ENCODE measurements at places on chromosomes 7 and 10.

DNA sequence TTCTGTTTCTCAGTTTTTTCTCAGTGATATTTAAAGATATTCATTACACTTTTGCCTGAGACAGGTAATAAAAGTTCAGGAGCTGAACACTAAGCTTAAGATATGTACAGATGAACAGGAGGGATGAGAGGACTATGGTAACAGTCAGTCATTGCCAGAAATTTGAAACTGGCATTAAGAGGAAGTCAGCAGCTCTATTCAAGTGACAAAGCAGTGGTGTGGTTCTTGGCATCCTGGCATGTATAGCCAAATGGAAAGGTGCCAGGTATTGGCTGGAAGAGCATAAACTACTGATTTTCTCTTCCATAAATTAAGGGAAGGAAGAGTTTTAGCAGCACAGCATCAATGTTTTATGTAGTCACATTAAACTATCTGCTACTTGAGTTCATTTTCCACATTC is 22.7 kb downstream of the HOXA1 start:
- no peak for DNase-seq

GRCh38 chr7:101591504-101591903 is 37.6 kb downstream of the MYL10 start:
- no peak for DNase-seq

GRCh38 chr7:142916508-142916907 is 17.0 kb downstream of the TRPV5 start:
- no peak for DNase-seq

DNA sequence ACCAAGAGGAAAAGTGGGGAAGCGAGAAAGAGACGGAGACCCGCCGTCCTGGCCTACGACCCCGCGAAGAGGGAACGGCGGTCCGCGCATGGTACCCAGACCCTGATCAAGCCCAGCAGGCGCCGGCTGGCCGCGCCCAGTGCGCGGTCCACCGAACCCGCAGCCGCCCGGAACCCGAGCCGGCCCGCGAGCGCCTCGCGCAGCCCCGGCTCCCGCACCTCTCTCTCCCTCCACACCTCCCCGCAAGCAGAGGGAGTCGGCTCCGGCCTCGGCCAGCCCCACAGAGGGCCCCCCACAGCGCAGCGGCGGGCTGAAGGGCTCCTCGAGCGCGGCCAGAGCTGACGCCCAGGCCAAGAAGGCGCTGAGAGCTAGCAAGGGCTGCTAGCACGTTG is 164.7 kb downstream of the AGMO start:
- DNase-seq = no peak

DNA sequence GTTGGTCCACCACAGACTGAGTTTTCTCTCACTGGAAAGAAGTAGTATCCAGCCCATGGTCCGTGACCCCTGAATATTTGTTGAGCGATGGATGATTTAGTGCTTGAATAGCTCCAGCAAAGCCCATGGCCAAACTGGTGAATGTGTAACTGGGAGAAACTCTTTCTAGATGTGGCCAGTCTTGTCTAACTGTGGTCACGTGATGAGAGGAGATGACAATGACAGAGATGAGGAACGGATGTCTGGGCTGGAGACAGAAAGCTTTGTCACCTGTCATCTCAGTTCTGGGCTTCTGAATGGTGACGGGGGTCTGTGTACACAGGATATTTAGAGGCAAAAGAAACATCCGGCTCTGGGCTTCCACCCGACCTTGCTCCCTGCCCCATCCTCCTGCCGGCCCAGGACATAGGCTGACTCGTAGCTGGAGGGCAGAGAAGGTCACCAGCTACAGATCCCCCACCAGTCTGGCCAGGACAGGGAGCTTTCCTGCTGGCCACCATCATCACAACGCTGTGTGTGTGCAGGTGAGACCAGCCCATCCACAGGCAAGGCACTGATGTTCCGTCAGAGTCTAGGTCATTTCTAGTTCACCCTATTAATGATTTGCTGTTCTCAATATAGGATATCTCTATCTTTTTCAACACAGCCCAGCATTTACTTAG is 152.5 kb upstream of the TNS3 start:
- DNase-seq = no peak

DNA sequence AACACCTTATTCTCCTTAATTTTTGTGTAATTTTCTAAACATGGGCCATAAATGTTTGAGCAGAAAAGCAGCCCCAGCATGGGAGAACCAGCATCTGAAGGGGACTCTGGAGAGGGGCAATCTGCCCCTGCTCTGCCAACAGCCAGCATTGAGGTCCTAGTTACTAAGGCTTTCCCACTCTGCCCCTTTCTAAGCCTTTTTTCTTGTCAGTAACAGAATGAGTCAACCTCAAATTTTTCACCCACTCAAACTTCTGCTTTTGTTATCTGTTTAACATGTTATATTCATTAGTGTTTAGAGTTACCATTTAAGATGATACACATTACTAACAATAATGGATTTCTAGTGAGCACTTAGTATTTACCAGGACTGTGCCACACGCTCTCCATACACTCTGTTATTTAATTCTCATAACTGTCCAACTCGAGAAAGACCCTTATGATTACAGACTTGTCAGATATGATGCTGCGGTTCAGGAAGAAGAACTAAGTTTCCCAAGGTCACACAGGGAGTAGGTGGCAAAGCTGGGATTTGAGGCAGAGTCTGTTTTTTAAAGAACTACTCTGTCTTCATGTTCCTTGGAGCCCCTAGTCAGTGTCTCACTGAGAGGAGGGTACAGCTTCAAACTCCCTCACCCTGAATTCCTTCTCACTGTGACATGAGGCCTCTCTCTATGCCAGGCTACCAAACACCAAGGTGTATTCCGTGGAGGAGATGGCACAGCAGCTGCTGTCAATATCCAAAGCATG is 19.9 kb upstream of the GPAM start:
- DNase-seq = no peak

DNA sequence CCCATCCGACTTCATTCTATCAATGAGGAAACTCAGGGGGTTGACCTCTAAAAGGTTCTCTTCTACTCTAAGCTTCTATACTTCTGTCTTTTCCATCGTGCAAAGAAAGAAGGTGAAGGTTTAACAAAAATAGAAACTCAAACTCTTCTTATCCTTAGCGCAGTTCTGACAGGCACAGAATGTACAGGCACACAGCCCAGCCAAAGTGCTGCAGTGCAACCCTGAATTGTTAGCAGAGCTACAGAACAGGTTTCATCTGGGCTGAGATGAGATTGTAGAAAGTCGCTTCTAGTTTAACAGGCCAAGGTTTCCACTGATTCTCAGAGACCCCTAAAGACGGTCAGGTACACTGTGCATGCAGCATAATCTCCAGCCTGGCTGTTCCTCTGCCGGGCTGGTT is 79.3 kb upstream of the AFAP1L2 start:
- DNase-seq = no peak

GRCh38 chr10:91590904-91591796 is 41.7 kb downstream of the PPP1R3C start:
- no peak for DNase-seq

GRCh38 chr10:10903620-10904019 is 114.1 kb upstream of the CELF2 start:
- no peak for DNase-seq

DNA sequence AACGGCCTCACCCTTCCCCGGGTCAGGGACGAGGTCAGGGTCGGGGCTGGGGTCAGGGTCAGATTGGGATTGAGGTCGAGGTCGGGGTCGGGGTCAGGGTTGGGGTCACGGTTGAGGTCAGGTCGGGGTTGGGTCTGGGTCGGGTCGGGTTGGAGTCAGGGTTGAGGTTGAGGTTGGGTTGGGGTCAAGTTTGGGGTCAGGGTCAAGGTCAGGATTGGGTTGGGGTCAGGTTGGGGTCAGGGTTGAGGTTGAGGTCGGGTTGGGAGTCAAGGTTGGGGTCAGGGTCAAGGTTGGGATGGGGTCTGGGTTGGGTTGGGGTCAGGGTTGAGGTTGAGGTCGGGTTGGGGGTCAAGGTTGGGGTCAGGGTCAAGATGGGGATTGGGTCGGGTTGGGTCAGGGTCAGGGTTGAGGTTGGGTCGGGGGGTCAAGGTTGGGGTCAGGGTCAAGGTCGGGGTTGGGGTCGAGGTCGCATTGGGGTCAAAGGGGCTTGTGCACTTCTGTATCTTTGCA is 131.4 kb downstream of the VIPR2 start:
- no peak for DNase-seq

DNA sequence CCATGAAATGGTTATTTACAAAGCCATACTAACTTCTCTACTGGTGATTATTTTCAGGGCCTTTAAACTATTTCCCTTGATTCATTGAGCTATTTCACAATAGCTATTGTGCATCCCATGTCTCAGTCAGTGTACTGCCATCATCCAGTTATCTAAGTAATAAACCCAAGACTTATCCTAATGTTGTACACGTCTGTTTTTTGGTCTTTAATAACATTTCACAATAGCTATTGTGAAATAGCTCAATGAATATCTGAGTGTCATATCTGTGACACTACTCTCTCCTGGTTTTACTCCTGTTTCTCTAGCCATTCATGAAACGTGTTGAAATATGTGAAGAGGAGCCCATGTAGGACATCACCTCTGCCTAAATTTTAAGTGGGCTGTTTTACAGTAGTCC is 36.5 kb upstream of the TMEM140 start:
- DNase-seq = no peak

GRCh38 chr7:120987683-120988590 is 574 bp upstream of the CPED1 start:
- DNase-seq = peak; percentile 87

DNA sequence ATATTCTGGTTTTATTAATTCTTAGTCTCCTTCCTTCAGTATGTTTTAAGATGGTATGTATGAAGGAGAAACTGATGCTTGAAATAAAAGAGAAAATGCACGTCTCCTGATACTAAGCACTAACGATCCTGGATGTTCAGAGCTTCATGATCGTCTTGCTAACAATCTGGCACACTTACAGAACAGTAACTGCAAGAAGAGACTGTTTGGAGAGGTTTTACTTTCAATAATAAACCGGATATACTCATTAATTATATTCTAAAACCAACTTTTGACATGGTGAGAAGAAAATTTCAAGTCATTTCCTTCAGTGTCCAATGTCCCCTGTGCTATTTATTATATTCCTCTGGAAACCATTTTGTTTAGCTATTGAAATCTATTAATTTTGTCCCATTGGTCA is 251.0 kb downstream of the NXPH1 start:
- DNase-seq = no peak

- no peak for DNase-seq
These were observed 154.3 kb upstream of the GNAI1 start for GRCh38 chr7:79980376-79980775.

DNA sequence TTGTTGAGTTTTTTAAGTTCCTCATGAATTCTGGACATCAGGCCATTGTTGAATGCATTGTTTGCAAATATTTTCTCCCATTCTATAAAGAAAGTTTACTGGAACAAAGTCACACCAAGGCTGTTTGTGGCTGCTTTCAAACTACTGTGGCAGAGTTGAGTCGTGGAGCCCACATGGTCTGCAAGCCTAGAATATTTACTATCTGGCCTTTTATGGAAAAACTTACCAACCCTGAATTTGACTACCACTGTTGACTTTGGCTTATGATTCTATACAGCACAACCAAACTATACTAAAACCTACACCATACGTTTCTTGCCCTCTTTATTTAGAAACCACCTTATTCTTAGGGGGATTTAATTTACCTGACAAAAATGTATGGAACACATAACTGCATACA is 239.1 kb downstream of the KCNMA1 start:
- no peak for DNase-seq

GRCh38 chr10:510415-510881 is 179.0 kb downstream of the DIP2C start:
- no peak for DNase-seq

- DNase-seq = no peak
These were observed 171.8 kb upstream of the CDK1 start for GRCh38 chr10:60606343-60607080.

DNA sequence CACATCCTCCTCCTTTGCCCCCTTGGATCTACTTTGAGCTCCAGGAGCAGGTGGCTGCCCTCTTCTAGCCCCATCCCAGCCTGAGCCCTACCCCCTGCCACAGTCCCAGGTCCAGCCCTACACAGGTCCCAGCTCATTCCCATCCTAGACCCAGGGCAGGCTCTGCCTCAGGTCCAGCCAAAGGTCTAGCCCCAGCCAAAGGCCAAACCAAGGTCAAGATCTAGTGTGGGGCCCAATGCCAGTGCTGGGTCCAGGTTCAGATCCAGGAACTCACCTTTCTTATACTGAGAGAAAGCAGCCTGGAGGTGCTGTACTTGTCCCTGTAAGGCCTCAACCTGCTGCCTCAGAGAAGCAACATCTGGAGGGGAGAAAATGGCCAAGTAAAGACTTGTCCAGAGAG is 8.5 kb downstream of the SFTPD start:
- no peak for DNase-seq

DNA sequence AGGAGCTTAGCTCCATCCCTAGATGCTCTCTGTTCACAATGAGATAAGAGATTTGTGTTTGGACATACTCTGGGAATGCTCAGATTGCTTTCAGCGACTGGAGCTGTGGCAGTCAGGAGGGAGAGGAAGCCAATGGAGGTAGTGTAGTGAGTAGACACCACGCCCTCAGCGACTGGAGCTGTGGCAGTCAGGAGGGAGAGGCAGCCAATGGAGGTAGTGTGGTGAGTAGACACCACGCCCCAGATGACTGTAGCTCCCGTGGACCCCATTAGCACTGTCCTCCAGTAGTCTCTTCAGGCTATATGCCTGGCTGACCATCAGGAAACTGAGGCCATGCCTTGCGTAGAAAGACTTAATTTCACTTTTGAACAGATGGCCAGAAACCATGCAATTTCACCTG is 1033.8 kb downstream of the NRG3 start:
- DNase-seq = no peak

GRCh38 chr7:43152696-43153095 is 40.2 kb downstream of the HECW1 start:
- no peak for DNase-seq

- no peak for DNase-seq
These were observed 266.3 kb upstream of the ZMIZ1 start for GRCh38 chr10:78802431-78802830.

DNA sequence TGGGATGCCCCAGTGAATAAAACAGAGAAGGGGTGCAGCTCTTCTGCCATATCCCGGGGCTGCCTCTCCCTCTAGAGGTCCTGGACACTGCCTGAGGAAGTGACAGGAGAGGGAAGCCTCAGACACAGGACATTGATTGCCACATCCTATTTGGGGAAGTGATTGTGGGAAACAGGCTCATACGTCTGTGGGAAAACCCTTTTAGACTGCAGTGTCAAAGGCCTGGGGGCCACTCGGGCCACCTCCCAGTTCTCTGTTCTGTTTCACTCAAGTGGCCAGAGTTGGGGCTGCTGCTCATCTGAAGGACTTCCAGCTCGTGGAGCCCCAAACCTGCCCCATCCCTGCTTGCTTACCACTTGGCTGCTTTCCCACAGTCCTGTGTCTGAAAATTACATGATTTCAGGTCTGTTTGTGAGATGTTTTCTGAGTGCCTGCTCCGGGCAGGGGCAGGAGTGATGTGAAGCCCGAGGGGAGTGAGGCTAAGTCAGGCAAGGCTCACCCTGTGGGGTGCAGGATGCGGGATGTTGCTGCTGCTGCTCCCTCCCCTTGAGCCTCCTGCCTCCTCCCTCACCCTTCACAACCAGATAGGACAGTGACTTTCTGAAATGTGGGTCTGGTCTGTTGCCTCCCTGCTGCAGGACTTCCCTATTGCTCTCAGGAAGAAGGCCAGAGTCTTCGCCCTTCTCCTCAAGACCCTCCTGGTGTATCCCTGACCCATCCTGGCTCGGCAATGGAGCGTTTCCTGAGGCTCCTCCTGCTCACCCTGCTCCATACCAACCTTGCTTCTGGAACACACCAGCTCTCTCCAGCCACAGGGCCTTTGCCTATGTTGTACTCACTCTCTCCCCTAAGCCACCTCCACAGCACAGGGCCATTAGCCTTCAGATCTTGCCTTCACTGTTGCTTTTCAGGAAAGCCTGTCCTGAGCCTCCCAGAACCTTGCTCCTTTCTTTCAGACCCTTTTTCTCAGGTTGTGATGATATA is 58.4 kb downstream of the NEURL1 start:
- peak; percentile 70 for DNase-seq

Data from CD4-positive, alpha-beta T cell treated with Interleukin-15 for 1 hour (primary cell).